Fibroblast of villous mesenchyme (primary cell): ENCODE measurements at places on chromosomes 16 and 17. TPM values are rescaled to one million over a fixed set of nuclear protein-coding genes. Genes with fewer than 3 reads are reported as not detected.

Gene TP53TG3F
- under 0.01 TPM in 1 of 2 replicates, not detected in the other for total RNA-seq

Gene DHRS11
- 5.5 and 5.6 TPM in 2 replicates for total RNA-seq

Gene CCR7
- not detected in 2 replicates for total RNA-seq

Gene PRSS53
- 1.7 and 1.9 TPM in 2 replicates for total RNA-seq

Gene AIPL1
- total RNA-seq, result not detected in 2 replicates

Gene CCL8
- not detected in 2 replicates for total RNA-seq

Gene BCAS3
- total RNA-seq, result 21.3 and 23.7 TPM in 2 replicates

Gene CDIP1
- 10.6 and 16.8 TPM in 2 replicates for total RNA-seq

Gene PRR15L
- not detected in 2 replicates for total RNA-seq

Gene CD300LD
- not detected in 2 replicates for total RNA-seq

DNA sequence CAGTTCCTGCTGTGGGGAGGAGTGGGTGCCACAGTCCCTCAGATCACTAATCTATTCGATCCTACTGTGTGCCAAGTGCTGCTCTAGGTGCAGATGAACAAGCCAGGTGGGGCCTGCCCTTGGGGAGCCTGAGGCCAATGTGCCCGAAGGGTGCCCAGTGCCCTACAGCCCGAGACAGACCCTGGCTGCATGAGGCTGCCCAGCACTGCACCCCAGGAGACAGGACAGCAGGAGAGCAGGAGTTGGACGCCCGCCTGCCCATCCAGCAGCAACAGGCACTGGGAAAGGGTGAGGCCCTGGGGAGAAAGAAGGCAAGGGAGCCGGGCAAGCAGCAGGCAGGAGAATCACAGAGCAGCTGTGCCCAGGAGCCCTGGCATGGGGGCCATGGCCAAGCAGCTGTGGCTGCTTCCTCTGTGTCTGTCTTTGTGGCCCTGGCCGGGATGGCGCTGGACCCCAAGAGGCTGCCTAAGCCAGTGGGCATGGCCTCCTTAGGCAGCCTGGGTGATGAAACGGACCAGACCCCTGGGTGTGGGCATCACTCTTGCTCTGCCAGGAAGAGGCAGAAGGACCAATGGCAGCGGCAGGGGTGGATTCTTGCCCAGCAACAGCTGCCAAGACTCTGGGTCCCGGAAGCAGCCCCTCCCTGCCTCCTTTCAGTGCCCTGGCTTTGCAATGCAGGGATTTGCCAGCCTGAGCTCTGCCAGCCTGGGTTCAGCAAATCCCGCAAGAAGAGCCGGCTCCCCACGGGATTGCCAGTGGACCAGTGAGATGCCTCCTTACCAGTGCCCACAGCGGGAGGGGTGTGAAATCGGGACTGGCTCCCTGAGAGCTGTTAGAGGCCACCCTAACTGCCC lies 179.6 kb upstream of the TNRC6C start:
- no peak for DNase-seq

- no peak for DNase-seq
Measured at GRCh38 chr17:43701318-43701743, 39.6 kb upstream of the MEOX1 start.

DNA sequence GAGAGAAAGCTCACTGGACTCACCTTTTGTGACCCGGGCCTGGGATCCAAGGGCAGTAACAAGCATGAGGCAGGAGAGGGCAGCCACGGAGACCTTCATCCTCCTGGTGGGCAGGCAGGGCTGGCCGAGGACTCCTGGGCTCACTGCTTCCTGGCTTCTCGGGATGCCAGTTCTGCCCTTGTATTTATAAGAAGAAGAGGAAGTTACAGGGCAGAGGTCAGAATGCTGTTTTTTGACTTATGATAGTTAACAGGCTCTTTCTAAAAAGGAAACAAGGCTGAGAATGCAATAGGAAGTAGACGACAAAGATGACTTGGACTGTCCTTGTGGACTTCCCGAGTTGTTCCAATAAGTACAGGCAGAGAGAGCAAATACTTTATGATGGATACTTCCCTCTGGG lies at the start of gene CCL23:
Gene CCL23 (minus strand): TSS at position 174 of the 400 bp plus-strand sequence. CDS start 75 bp downstream, at position 99.
- no peak for DNase-seq

- no peak for DNase-seq
Measured at GRCh38 chr17:802901-803881, 21.0 kb downstream of the MRM3 start.

DNA sequence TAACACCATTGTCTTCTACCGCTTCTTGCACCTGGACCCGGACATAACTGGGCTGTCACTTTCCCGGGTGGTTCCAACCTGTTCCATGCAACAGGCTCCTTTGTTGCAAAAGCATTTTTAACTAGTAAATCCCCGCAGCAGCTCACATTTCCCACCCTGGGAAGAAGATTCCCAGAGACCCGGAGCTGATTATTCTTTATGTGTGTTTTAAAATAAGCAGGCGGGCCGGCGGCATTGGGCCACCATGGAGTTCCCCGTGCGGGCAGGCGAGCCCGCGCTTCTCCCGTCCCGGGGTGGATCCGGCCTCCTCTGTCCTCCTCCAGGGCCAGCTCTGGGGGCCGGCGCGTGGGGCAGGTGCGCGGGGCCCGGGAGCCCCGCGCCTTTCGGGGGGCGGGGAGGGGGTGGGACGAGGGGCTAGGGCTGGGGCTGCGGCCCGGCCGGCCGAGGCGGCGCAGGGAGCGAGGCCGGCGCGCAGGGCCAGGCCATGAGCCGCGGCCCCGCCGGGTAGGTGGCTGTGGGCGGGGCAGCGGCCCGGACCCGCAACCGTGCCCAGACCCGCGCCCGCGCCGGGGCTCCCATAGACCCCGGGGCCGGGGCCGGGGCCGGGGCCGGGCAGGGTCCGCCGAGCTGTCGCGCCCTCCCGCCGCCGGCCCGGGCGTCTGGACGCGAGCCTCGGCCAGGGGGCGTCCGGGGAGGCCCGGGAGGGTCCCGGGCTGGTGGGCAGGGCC lies 1.7 kb downstream of the CRAMP1 start:
- peak; percentile 32 for DNase-seq

DNA sequence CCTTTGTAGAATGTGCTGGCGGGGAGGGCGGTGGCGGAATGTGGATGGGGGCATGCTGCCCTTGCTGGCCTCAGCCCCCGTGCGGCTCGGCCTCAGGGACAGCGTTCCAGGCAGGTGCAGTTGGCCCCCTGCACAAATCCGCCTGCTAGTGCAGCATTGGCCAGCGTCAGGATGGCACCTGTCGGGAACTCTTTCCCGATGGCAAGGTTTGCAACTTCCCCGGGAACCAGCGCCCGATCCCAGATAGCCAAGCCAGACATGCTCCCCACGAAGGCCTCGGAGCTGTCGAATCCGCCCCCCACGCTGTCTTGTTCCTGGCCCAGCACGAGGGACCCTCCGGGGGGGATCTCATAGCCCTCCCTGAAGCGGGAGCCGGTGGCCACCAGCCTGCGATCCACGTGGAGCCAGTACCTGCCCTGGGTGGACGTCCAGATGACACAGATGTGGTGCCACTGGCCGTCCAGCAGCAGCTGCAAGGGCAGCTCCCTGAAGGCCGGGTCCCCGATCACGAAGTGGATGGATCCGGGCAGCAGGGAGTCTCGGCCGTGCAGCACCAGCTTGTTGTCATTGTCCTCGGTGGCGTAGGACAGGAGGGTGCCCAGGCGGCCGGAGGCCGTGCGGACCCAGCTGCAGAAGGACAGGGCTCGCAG lies 2.8 kb downstream of the PTX4 start:
- DNase-seq, result no peak

GRCh38 chr17:74224959-74225725 lies 11.8 kb downstream of the TTYH2 start:
- no peak for DNase-seq

DNA sequence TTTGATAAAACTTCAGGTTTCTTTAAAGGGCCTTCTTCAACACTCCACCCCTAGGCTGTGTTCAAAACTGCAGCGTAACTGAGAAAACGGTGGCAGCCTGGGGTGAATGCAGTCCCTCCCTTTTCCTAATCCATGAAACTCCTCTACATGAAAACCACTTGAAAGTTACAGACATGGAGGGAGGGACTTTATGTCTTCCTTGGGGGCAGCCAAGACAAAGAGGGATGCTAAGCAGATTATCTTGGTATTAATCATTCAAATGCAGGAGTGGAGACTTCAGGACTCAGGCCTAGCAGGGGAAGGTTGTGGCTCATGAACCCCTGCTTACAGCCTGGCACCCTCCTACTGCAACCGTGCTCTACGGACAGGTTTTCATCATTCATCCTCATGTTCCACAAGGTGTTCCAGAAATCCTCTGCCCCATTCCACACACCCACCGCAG lies 46.8 kb downstream of the RNF112 start:
- DNase-seq, result no peak

GRCh38 chr16:54334208-54334607 lies 47.6 kb upstream of the IRX3 start:
- DNase-seq, result no peak

- peak; percentile 74 for DNase-seq
Measured at GRCh38 chr16:74455619-74456289, 34.5 kb upstream of the CLEC18B start.

GRCh38 chr17:59616253-59616920 lies 3.3 kb upstream of the CLTC start:
- DNase-seq, result peak; percentile 65

DNA sequence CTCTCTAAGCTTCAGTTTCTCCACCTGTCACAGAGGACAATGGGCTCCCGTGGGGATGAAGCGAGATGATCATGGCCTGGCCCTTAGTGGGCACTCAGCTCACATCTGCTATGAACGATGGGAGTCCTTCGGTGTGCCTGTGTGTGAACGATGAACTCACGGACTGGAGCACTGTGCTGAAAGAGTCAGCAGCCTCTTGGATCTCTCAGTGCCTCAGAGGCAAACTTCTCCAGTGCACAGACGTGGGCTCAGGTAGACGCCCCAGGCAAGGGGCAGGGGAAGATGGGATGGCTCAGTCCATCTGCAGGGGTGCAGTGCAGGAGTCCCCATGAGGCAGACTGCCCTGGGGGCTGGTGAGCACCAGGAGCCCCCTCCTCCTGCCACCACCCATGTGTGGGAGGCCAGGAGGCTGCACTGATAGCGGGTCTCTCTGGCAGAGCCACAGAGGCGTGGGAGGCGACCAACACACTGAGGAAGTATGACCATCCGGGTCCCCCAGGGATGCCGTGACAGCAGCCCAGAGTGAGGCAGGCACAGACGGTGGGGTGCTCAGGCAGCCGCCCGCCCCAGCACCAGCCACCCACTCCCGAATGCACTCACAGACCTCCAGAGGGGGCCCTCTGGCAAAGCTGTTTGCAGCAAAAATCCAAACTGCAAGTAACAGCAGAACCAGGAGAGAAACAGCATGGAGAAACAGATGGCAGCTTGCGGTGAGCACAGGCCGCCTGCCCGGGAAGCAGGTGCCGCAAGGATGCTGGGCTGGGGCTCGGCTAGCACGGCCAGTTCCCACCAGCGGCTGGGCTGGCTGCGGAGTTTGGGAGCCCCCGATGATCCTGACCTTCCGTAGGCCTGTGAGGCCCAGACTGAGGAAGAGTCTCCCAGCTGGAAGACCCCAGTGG lies 82.7 kb downstream of the RPH3AL start:
- no peak for DNase-seq
